ENCODE measurements at places on chromosomes 6 and 20.

DNA sequence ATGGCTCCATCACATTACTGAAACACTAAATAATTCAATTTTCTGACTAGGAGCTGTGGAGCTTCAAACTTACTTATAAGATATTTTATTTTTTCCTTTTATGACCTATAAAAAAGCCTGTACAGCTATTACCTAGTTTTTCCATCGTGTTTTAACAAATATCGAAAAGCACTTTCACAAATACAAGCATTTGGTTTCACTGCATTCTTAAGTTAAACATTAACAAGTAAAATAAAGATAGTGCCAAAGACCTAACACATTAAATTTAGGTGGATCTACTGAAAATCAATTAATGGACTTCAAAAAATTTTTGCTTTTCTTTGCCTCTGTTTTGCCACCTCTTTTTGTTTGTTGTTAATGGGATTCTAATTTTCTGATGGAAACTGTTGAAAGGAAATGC, 83.3 kb downstream of the EPM2A start:
- DNase-seq: no peak

DNA sequence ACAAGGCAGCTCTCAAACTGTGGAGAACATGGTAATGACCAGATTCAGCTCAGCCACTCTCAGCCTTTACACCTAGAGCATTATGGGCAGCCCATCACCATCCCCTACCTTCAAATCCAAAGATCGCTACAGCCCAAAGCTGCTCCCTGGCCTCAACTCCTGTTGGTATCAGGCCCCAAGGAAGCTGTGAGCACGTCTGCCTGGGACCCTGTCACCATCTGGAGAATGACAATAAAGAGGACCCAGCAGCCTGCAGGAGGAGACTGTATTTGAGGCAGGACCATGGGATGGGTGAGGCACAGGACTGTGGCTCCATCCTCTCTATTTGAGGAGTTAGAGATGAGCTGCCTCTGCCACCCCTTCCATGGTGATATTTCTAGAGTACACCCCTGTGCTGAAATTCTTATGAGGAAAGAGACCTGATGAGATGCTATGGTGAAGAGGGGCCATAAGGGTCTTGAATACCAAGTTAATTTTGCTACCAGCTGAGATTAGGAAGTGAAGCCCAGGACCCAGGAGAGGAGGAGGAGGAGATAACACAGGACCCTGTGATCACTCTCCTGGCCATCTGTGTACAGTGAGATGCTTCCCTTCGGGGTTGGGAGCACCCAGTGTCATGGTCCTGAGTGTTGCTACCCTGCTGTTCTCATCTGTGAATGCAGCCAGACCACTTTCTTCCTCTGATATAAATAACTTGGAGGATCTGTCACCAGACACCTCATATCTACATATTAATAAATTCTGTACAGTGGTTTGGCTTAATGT, 19.6 kb upstream of the MICB start:
- no peak for DNase-seq

- peak; percentile 43 for DNase-seq
Measured at GRCh38 chr20:43537921-43538877, 20.6 kb upstream of the SGK2 start.

- DNase-seq: no peak
Measured at GRCh38 chr6:169709293-169709692, 7.4 kb downstream of the C6orf120 start.

- no peak for DNase-seq
Measured at GRCh38 chr20:60788070-60788469, 464.0 kb upstream of the CDH4 start.
